ENCODE measurements at places on chromosomes 4 and X.

DNA sequence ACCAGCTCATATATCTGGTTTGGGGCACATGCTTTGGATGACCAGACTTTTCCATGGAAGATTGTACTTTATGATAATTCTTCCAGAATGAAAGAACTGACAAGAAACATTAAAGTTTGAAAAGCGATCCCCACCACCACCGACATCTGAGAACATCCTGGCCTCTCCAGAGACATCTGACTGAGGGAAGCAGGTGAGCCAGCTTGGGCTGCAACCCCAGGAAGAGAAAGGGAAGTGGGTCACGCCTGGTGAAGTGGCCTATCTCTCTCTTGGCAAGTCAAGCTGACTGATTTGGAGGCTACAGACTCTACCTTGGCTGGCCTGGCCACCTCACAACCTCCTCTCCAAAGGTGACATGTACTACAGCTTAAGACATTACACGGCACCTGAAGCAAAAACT is 20.7 kb downstream of the PARM1 start:
- H3K27me3 ChIP-seq, result no peaks in the 10 kb centered on the region
- H3K27ac ChIP-seq, result no peak overlapping the region
- no peak overlapping the region for H3K4me3 ChIP-seq
- no peaks in the 10 kb centered on the region for H3K36me3 ChIP-seq
- no peak for DNase-seq
- no peaks in the 10 kb centered on the region for H3K4me1 ChIP-seq

DNA sequence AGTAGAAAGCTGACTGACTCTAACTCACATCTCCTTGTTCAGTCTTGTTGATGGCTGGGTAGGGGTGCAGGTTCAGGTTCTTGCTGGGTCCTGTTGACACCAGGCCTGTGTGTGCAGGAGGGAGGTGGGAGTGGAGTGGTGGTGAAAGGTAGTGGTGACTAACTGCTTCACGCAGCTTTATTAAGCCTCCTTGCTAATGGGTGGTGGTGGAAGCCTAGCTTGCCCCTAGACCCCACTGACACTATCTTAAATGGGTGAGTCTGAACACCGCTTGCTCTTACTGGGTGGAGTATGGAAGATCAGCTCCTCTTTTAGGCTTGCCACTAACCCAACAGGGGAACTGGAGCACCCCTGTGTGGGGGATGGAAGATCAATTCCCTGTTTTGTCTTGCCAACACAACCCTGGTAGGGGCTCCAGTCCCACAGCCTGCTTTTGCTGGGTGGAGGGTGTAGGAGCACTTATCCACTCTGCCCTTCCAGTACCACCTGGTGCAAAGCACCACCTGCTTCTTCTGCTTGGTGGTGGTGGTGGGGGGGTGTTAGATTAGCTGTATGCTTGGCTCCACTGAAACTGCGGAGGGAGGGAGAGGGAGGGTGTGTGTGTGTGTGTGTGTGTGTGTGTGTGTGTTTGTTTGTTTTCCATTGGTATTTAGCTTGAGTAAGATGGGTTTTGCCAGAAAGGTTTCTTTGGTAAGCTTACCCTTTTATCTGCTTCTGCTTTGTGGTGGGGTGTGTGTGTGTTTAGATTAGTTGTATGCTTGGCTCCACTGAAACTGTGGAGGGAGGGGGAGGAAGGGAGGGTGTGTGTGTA is 25.6 kb downstream of the KDM6A start:
- no peak overlapping the region for H3K4me3 ChIP-seq
- H3K36me3 ChIP-seq, result no peaks in the 10 kb centered on the region
- peak overlapping the region; percentile 36 for H3K27ac ChIP-seq
- peaks cover 28% of the 10 kb centered on the region for H3K4me1 ChIP-seq
- no peaks in the 10 kb centered on the region for H3K27me3 ChIP-seq

DNA sequence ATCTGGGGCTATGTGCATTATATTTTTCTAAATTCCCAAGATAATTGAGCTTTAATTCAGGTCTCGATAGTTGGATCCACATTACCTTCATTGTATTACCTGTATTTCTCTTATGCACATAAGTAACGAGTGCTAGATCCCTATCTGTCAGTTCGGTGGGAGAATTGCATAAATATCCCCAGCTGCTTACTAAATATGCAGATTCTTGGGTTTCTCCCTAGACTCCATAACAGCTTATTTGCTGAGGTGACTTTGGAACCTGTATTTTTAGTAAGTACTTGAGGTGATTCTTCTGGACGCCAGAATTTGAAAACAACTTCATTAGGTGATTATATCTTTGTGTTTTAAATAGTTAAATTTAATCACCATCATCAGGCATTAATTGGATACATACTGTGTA is 15.0 kb downstream of the UGT8 start:
- no peaks in the 10 kb centered on the region for H3K36me3 ChIP-seq
- peaks cover 4% of the 10 kb centered on the region for H3K4me1 ChIP-seq
- DNase-seq, result no peak
- H3K27me3 ChIP-seq, result no peaks in the 10 kb centered on the region
- no peak overlapping the region for H3K27ac ChIP-seq

GRCh38 chr4:36854554-36854953 is 390.0 kb upstream of the NWD2 start:
- H3K4me1 ChIP-seq, result no peaks in the 10 kb centered on the region
- DNase-seq, result no peak
- no peak overlapping the region for H3K27ac ChIP-seq
- H3K4me3 ChIP-seq, result no peak overlapping the region

DNA sequence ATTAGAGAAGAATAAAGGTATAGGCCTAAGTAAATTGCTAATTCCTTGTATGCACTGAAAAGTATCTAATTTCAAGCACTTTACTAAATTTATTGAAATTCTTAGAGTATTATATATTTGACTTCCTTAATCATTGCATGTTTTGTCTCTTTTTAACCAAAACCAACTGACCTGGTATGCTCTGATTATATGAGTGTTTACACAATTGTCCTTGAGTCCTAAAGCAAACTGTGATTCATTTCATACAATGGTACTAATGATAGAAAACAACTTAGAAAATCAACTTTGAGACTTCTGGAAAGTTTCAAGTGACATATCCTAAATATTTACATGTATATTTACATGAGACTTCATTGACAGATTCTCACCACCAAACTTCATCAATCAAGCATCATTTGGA is 1177.1 kb downstream of the ADGRL3 start:
- H3K36me3 ChIP-seq, result no peaks in the 10 kb centered on the region
- no peak overlapping the region for H3K4me3 ChIP-seq
- H3K4me1 ChIP-seq, result no peaks in the 10 kb centered on the region
- DNase-seq, result no peak

GRCh38 chrX:18753631-18754030 is 46.2 kb downstream of the PPEF1 start:
- H3K27me3 ChIP-seq, result no peaks in the 10 kb centered on the region
- no peak overlapping the region for H3K4me3 ChIP-seq
- H3K36me3 ChIP-seq, result no peaks in the 10 kb centered on the region
